GM04504 (cell line): ENCODE measurements at places on chromosomes 11 and 22.

DNA sequence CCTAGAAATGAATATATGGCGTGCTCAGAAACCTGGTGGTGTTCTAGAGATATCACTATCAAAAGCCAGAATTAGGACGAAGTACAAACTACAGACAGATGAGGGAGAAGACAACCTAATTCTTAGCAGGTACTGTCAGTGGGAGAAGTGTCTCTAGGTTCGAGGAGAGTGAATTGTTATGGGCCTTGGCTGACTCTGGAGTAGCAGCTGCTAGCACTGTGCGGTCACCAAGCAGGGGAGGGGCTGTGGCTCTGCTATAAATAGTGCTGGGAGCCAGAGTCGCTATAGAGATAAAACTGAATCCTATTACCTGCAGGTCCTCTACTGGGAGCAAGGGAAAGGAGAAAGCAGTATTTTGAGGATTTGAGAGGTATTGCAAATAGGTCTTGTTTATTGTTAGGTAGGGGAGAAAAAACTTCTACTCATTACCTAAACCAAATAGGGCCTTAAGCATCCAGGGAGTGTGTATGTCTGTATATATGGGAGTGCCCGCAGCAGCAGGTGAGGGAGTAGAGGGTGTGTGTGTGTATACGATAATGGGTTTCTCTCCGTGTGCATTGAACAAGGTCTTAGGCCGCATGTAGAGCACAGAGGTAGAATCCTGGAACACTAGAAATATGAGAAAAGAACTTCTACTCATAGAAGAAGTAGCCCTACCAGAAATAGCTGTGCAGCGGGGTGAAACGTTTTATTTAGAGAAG lies 2.2 kb downstream of the MADD start:
- no peak for DNase-seq

DNA sequence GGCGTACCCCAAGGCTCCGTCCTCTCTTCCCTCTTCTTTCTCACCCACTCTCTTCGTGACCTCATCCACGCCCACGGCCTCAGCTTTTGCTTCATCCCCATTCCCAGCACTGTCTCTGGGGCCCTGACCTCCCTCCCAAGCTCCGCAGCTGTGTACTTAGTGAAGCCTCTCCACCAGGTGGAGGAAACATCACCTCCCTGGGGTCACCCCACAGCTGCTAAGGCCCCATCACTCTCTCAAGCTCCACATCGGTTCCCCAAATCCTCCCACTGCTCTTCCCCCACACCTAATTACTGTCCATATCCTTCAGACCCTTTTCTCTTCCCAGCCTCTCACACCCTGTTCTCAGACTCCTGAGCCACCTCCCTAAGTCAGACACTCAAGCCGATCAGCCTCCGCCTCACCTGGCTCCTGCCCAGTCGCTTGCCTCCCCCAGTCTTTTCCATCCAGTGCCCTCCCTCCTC lies 7.9 kb upstream of the SYT7 start:
- no peak for DNase-seq

DNA sequence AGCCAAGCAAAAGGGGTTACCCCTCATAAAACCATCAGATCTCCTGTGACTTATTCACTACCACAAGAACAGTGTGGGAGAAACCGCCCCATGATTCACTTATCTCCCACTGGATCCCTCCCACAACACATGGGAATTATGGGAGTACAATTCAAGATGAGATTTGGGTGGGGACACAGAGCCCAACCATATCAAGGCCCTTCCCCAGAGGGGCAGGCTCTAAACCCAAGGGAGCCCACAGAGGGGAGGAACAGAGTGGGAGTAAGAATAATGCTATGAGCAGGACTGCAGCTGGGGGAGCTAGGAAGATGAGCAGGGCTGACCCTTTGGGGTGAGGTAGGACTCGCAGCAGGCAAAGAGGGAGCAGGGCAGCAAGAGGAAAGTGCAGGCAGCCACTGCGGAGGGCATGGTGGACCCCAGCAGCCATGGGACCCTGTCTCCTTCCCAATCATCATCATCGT lies 59.3 kb downstream of the CD82 start:
- DNase-seq: no peak

GRCh38 chr11:94557421-94557820 lies 9.7 kb upstream of the PIWIL4 start:
- DNase-seq: no peak

DNA sequence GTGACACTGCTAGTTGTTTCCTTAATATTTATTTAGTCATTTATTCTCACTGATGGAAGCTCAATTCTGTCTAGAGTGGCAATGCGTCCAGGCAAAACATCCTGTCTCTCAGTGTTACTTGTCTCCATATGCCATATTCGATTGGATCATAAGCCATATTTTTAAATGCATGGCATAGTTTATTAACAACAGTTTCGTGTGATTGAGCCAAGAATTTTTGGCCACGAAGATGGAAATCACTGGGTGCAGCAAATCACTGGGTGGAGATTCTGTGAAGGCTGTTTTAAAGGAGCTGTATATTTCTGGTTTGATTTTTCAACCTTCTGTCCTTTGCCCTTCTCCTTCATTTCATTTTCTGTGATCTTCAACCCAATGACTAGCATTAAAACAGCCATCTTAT lies 205.2 kb downstream of the JRKL start:
- DNase-seq: no peak

- DNase-seq: no peak
Observed at GRCh38 chr11:42043312-42043711, 583.9 kb upstream of the LRRC4C start.

DNA sequence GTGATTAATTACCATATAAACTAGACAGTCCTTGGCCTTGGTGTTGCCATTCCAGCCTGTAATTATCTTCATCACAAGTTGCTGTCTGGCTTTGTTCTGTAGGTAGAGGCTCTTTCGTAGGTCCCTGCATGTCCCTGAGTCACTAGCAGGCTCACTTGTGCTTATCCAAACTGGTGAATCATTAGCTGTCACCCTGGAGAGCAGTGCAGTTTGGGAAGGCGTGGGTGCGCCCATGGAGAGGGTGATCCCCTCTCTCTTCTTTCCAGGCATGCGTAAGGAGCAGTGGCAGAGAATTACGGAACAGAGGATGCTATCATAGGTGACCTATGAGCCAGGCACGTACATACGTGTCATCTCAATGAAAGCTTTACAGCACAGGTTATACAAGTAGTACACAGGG lies 11.0 kb upstream of the EHF start:
- DNase-seq: no peak

DNA sequence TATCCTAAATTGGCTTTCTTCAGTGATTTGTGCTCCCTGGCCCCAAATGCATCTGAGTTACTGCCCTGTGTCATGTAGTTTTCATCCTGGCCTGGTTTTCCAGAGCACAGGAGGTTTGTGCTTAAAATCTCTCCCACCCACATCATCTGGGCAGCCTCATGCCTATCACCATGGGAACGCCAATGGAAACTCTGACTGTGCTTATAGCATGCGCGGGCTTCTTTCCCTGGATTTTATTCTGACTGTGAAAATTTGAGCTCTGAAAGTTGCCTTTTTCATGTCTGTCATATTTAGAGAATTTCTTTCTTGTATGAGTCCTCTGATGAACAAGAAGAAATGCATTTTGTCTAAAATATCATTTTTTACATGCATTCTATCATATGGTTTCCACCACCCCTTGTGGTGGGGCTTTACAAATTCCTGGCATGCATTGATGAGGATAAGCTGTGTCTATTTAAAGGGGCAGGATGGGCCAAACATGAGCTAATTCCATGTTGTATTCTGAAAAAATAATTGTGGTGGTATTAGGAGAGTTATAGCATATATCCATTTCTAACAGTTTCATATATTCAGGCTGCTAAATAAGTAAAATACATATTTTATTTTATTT lies 55.1 kb downstream of the IRAG1 start:
- no peak for DNase-seq

DNA sequence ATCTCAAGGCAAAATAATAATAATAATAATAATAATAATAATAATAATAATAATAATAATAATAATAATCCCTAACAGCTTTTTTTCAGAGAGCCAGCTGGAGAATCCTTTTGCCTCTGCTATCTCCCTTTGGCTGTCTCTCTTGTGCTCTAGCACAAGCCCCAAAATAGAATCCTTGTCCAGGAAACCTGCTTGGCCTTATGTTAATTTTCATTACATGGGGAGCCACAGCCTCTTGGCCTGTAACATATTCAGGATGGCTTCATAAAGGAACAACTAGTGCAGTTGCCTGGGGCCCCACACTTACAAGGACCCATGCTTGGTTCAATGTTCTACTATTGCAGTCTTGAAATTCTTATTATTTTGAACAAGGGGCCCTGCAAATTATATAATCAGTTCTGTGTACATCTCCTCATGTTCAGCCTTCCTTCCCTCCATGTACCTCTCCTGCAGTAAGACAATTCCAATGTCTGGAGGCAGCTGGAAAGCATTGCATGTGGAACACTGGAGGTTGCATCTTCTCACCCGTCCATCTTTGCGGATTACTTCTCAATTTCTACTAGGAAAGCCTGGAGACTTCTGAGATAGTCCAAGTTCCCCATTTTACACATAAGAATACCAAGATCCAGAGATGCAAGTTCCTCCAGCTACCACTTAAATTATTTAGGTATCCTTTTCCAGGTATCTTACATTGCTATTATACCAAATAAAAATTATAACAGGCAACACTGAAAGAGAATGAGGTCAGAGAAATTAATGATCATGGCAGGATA lies 37.8 kb upstream of the SORL1 start:
- DNase-seq: no peak

- no peak for DNase-seq
Observed at GRCh38 chr22:19892925-19893324, 38.3 kb upstream of the GNB1L start.

- DNase-seq: peak; percentile 32
Observed at GRCh38 chr22:46596032-46596441, 24.1 kb upstream of the GRAMD4 start.

DNA sequence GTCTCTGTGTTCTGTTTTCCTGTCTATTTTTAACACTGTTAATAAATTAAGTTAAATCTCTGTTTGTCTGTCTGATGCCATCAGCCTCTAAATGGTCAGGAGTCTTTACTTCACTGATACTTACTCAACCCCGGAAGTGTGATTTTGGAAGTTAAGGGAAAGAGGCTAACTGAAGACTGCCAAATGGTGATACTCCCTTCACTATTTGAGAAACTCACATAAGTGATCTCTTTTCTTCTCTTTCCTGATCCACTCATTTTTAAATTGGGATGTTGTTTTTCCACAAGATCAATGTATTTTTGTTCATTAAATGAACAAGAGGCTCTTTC lies 389 bp upstream of the CASP12 start:
- DNase-seq: no peak
